Mammary epithelial cell (primary cell): ENCODE measurements at places on chromosomes 1 and 21.

GRCh38 chr1:170511038-170511437, 20.9 kb upstream of the GORAB start:
- no peak for DNase-seq

GRCh38 chr1:101178688-101179491, 57.9 kb upstream of the S1PR1 start:
- no peak for DNase-seq

GRCh38 chr1:9689971-9690381, 38.4 kb downstream of the PIK3CD start:
- no peak for DNase-seq

DNA sequence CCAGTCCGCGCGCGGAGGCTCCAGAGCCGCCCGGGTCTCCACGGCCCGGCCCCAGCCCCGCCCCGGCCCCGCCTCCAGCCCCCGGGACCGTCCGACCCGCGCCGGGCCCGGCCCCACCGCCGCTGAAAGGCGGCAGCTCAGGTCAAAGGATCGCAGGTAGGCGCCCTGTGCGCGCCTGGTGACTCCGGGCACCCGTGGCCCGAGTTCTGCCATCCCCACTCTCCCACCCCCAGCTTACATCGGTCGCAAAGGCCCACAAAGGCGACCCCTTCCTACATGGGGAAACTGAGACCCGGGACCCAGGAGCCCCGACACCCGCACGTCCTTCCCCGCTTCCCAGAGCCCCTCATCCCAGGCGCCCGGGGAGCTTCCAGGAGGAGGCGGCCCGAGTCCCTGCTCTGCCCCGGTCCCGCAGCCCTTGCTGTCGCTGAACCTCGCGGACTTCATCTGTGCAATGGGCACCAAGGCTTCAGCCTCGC, at the start of gene TMEM200B:
Gene TMEM200B (minus strand): TSS at position 17 of the 479 bp plus-strand sequence. CDS start 2,075 bp downstream, outside the sequence.
- no peak for DNase-seq

DNA sequence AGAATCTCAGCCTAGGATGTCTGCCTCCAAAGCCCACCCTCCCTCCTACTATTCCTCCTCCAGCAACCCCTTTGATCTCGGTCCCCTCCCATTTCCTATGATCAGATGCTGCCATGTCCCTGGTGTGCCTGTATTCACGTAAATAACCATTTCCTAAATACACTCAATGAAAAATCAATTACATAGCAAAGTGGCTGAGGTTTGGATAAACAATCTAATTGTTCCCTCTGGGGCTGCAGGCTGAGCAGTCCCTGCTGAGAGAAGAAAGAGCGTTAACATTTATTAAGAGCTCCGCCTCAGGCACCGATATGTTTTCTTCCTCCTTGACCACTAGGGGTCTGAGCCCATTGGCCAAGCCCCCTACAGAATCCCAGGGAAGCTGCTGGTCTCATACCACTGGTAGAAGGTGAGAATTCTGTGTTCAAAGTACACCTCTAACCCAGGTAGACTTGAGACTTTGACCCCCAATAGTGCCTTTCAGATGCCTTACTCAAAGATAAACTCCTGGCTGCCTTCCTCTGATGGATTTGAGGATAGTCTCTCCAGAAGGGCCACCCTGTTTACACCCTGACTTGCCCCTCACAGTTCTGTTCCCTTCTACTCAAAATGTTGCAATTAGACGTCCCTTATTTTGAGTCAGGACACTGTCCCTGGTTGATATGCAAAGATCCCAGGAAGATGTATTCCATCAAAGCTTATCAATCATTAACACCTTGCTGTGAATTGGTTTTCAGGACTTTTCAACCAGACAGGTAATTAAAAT, 33.9 kb upstream of the CAMK1G start:
- DNase-seq, result no peak

DNA sequence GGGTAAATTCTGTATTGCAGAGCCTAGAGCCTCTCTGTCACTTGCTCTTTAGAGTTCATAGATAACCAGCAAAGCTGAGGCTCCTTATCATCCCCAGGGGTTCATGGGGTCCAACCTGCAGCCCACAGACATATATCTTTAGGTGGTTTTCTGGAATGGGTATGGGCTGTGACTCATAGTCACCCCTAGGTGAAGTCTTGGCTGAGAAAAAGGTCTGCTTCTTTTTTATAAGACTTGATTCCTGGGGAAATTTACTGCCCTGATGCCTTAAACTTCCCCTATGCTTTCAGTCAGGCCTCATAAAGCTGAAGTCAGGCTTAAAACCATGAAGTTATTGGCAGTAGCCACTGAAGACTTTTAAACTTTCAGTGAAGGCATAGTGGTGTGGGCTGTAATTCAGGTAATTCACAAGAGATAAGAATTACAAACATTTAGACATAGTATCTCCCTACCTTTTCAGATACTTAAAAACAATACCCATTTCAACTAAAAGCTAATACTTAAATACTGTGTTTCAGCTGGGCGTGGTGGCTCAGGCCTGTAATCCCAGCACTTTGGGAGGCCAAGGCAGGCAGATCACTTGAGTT, 46.8 kb downstream of the MACO1 start:
- peak; percentile 42 for DNase-seq

DNA sequence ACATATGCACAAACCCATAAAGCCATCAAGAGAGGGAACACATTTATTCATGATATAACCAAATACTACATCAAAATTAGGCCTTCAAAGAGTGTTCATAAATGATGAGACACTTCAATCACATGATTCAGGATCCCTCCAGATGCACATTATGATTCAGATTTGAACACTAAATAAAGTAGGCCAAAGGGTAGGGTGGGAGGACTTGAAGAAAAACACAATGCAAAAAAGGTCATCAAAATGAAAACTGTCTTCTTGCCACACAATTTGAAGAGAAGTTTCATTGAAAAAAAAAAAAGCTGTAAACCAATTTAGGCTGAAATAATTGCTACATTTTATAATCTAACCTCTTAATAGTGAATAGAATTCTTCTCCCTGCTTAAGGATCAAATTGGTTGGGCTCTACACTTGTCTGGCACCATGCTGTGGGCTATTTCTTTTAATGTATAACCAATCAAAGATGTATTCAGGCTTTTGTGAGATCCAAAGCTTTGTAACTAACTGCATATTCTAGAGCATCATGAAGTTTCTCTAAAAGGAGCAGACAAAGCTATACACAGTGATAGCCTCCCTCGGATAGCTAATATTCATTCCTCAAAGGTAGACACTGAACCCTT, 58.1 kb downstream of the ZSWIM5 start:
- DNase-seq, result no peak

- DNase-seq, result peak; percentile 60
These were observed 562.6 kb downstream of the PTPRU start for GRCh38 chr1:29798699-29799566.
